HuH-7 (cell line): ENCODE measurements at places on chromosomes 2 and 18.
A peak's percentile ranks its signal among the peaks of the same experiment; 100 is the strongest.

DNA sequence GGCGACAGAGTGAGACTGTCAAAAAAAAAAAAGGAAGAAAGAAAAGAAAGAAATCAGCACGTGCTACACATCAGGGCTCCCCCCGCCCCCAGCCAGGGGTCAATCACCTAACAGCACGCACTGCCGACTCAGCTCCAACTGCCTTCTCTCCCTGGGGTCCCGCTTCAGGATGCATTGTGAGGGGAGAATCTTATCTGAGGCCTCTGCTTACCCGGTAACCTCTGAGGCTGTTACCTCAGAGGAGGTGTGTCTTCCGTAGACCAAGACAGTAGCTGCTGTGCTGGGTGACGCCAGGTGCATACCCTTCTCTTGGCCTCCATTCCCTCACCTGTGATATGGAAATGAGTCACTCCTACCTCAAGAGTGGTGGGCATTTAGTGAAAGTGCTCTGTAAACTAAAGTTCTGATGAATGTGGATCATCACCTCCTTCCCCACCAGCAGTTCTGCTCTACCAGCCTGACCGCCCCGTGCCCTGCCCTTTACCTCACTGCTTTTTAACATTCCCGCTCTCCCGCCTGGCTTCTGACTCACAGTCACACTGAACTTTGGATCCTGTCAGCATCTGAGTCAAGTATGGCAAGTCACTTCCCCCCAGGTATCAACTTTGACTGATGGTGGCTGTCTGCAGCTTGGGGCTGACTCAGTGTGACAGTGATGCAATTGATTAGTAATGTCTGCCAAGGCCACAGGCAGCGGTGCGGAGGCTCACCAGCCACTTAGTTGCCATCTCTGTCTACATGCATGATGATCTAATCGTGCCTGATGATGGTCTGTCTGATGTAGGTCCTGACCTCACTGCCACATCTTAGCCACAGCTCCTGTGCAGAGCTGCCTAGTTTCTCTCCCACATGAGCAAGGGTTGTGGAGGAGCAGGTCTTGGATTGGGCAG lies 20.1 kb downstream of the ARID5A start:
- peak; percentile 77 for DNase-seq

DNA sequence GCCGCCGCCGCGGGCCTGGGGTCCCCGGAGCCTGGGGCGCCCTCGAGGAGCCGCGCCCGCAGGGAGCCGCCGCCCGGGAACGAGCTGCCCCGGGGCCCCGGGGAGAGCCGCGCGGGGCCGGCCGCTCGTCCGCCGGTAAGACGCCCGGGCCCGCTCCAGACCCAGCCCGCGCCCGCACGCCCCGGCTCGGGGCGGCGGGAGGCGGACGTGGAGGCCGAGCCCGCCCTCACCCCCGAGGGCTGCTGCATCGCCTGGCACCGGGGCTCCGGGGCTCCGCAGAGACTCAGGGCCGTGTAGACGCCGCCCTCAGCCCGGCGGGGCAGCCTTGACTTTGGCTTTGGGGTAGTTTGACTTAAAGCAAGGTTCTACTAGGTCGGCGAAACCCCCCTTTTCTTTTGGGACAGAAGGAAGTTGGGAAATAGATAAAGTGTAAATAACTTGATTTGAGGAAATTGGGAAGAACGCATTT lies 335 bp downstream of the ERFE start:
- peak; percentile 62 for DNase-seq

DNA sequence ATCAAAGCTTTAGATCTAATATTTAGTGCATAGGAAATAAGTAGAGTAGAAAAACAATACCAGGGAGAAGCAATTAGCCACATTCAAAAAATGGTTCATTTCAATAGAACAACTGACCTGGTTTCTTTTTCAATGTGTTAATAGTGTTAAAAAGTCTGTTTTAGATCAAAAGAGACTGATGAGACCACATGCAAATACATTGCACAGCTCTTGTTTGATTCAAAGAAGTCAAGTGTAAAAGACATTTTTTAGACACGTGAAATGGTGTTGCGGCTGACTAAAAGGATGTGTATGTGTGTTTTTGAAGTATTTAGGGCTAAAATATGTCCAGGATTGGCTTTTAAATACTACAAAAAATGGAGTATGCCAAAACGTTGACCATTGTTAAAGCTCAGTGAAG lies 1.2 kb upstream of the AOX1 start:
- DNase-seq = no peak

- DNase-seq = no peak
Measured at GRCh38 chr2:238264072-238264460, 24.2 kb upstream of the HES6 start.

DNA sequence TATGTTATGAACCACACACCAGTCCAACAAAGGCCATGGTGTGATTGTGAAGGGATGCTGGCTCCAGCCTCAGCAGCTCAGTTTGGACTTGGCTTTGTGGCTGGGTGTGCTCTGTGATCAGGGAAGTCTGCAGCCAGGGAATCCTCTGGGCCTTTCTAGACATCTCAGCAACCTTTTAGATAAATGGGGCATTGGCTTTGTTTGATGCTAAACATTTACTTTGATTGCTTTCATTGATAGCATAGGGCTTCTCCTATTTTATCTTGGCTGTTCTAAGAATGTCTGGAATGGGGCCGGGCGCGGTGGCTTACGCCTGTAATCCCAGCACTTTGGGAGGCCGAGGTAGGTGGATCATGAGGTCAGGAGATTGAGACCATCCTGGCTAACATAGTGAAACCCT lies 104.5 kb downstream of the VAPA start:
- DNase-seq = no peak

- no peak for DNase-seq
Measured at GRCh38 chr2:239443666-239444567, 43.1 kb upstream of the HDAC4 start.

DNA sequence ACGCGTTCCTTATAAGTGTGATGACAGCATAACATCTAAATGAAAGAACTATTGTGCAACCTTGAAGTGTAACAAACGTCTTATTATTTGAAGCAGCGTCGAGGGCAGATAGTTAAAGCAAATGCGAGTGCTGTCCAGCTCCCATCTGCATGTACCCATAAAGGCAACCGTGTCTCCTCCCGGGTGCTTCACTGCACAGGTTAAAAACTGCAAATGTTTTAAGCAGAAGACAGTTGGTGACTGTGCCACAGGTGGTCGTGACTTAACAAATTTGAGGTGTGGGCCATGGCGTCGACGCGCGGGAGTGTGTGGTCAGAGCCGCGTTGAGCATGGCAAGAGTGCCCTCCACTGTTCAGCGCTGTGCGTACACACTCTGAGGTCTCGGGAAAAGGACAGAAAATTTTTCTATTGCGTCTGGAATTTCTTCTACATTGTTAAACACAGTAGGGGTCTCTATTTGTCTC lies 6.4 kb downstream of the SALL3 start:
- peak; percentile 56 for DNase-seq

DNA sequence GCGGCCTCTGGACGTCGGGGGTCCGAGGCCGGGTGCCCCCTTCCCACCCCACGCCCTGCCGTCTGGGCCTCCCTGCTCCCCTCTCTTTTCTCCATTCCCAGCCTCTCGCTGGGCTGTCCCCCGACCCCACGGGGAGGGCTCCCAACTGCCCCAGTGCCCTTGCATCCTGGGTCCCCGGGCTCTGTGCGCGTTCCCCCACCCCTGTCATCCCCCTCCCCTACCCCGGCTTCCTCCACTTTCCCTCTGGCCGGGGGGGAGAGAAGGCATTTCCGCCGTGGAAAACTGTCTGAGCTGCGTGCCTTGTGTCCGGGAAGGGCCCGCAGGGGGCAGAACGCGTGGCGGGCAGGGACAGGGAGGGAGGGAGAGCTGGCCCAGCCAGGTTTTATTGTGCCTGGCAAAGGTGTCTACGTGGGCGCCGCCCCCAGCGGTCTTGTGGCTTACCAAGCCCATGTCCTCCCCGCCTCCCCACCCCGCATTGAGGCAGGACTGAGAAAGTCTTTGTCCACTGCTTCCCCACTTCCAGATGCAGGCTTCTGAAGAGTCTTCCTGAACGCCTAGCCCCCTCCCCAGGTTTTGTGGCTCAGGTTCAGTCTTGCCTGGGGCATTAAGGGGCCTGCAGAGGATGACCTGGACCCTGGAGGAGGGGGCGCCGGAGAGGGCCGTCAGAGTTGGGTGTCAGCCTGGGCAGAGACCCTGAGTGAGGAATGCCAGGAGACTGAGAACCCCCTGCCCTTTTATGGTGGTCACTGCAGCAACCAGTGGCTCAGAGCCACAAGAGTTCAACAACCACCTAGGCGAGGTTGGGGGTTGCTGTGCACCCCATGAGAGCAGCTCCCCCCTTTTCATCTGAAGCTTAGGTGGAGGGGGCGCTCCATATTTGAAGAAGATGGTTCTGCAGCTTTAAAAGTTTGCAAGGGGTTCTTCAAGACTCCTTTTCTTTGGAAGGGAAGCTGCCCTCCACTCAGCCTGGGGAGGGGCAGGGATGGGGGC lies 1.3 kb downstream of the ITM2C start:
- DNase-seq = peak; percentile 57

GRCh38 chr2:29777161-29777560 lies 144.2 kb downstream of the ALK start:
- DNase-seq = no peak

- DNase-seq = peak; percentile 12
Measured at GRCh38 chr2:33042265-33042664, 95.5 kb downstream of the LTBP1 start.

DNA sequence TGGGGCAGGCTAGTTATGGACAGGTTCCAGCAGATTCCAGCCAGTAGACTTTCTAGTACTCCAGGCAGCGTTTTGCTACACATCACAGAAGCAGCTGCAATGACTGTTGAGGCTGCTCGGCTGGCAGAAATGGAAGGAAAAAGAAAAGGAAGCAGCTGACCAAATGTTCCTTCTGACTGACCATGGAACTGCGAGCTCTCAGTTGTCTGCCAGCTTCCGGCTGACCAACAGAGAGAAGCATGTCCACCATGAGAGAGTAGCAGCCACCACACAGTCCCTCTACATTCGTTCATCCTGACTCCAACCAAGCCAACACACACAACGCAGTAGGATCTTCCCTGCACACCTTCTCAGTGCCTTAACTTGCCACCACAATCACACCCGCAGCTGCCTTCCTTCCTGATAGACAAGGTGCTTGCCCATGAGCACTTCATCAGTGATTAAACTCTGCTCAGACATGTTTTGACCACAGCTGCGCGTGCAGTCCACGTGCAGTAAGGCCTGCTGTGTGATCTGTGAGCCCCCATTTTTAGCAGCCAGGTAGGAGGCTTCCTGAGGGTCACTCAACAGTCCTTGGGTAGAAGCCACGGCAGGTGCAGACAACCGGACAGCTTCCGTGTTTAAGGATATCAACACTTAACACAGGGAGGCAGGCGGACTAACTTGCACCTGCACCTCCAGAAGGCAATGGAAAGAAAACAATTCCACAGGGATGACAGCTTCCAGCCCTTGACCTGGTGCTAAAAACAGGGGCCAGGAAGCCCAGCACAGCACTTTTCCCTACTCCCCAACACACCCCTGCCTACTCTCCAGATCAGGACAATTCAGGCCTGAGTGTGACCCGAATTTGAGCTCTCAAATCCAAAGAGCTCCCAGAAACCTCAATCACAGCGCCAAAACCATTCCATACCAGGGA lies 996 bp downstream of the TGFBRAP1 start:
- no peak for DNase-seq

- no peak for DNase-seq
Measured at GRCh38 chr2:127085317-127085681, 21.7 kb downstream of the BIN1 start.

DNA sequence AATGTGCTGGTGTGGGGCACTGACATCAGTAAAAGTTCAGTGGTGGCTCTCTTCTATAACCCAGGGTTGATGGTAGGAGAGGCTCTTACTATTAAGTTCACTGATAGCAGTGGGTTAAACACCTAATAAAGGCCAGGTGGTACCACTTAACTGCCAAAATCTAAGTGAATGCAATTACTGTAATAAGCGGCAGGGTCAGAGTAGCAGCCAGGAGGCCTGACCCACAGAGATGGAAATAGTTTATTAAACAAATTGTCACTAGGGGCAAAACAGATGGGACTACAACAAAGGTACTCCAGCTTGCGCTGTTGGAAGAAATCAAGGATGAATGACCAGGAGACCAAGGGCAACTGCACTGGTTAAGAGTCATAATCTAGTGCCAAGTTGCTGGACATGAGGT lies 26.6 kb downstream of the ZSWIM2 start:
- DNase-seq = no peak

GRCh38 chr2:55093381-55093780 lies 43.1 kb upstream of the RTN4 start:
- DNase-seq = no peak

DNA sequence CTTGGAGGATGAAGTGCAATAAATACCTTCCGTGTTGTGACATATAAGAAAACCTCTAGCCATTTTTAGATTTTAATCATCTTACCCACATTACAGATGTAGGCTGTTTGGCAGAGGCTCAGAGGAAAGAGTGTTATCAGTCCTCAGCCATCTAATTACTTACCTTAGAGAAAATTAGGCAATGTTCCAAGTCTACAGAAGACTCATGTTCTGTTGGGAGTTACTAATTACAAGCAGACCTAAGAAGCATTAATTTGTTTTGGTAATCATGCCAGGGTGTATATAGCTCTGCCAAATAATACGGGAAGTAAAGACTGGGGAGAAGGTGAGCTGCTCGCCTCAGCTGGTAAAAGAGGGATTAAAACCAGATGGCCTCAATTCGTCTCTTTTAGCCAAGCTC lies 125.8 kb upstream of the PGAP1 start:
- no peak for DNase-seq

DNA sequence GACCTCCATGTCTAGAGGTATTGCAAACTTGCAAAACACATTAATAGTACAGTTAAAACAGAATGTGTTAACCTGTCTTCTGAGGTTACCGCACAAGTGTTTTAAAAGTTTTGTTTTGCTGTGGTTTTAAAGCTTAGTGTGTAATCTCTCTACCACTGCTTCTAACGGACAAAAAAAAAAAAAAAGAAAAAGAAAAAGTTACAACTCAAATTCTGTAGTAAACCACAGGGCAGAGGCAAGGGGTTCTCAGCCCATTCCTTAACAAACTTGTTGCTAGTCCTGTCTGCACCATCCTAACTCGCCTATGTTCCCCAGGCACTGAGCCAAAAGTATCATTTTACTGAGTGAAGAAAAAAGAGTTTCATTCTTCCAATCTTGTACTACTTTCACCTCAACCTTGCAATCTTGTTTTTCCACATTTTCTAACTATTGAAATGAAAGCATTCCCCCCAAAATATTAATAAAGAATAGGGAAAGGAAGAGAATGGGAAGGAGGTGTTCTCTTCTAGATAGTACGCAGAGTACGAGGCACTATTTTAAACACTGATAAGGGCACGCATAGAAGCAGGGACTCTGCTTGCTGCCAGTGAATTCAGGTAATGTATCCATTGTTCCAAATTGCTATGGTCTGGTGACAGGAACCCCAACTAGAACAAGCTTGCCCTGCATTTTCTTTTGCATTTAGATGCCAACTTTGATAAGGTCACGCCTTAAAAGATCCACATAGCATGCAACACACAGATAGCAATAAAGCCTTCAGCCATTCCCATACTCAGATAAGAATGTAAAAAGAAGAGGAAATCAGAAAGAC lies 47.1 kb downstream of the IKZF2 start:
- DNase-seq = no peak
